A673 (cell line): ENCODE measurements at places on chromosomes 12 and 14. TPM values are rescaled to one million over a fixed set of nuclear protein-coding genes. Genes with fewer than 3 reads are reported as not detected.

CHMP4A gene
- 51.9 and 56.7 TPM in 2 replicates for total RNA-seq

GLS2 gene
- total RNA-seq: 0.24 TPM in 1 of 2 replicates, not detected in the other

TAS2R8 gene
- not detected in 2 replicates for total RNA-seq

FGD6 gene
- total RNA-seq: 11.7 and 12.6 TPM in 2 replicates

TRHDE gene
- total RNA-seq: 17.6 and 24.5 TPM in 2 replicates

IL22 gene
- not detected in 2 replicates for total RNA-seq

CD27 gene
- not detected in 2 replicates for total RNA-seq

PKP2 gene
- total RNA-seq: 3.8 and 5.3 TPM in 2 replicates

TMEM63C gene
- 0.13 and 0.22 TPM in 2 replicates for total RNA-seq

C14orf39 gene
- total RNA-seq: 1.5 and 3.1 TPM in 2 replicates

TSPAN19 gene
- not detected in 2 replicates for total RNA-seq

TCL1B gene
- 0.83 and 1.1 TPM in 2 replicates for total RNA-seq

KRT80 gene
- 0.33 and 1.0 TPM in 2 replicates for total RNA-seq

GPD1 gene
- total RNA-seq: 0.58 and 1.3 TPM in 2 replicates

SMCO2 gene
- not detected in 2 replicates for total RNA-seq

IRAK3 gene
- 0.19 and 0.37 TPM in 2 replicates for total RNA-seq

ARID2 gene
- 60.3 and 72.2 TPM in 2 replicates for total RNA-seq

OR4K2 gene
- total RNA-seq: not detected in 2 replicates

CLEC2A gene
- not detected in 2 replicates for total RNA-seq

NRDE2 gene
- 19.7 and 21.1 TPM in 2 replicates for total RNA-seq
